ENCODE measurements at places on chromosomes 7 and 10. TPM values are rescaled to one million over a fixed set of nuclear protein-coding genes. Genes with fewer than 3 reads are reported as not detected.

- H3K4me1 ChIP-seq: peaks cover 44% of the 10 kb centered on the region
- no peaks in the 10 kb centered on the region for H3K36me3 ChIP-seq
- no peak for DNase-seq
- no peaks in the 10 kb centered on the region for H3K27me3 ChIP-seq
- peak overlapping the region; percentile 90 for H3K4me3 ChIP-seq
These were observed 2.5 kb downstream of the SLK start for GRCh38 chr10:103969436-103969835.

DNA sequence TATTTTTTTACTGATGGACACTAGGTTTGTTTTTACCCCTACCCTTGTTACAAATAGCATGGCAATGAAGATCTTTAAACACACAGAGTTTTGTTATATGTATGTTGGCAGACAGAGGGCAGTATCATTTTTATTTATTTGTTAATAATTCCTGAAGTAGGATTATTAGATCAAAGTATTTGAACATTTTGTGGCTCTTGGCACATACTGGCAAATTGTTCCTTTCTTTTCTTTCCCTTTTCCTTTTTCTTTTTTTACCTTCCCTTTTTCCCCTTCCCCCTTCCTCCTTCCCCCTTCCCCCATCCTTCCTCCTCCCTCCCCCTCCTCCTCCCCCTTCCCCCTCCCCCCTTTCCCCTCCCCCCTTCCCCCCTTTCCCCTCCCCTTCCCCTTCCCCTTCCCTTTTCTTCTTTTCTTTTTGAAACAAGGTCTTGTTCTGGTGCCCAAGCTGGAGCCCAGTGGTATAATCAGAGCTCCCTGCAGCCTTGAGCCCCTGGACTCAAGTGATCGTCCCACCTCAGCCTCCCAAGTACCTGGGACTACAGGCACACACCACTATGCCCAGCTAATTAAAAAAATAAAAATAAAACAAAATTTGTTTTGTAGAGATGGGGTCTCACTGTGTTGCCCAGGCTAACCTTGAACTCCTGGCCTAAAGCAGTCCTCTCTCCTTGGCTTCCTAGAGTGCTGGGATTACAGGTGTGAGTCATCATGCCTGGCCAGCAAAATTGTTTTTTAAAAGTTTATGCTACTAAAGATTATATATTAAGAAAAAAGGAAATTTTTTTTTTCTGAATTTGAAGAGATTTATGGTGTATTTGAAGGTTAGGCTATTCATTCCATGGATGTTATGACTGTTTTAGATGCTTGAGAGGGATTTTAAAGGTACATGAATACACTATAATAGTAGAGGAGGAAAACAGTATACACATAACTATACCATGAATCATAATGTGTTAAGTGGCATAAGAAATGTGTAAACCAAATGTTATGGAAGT, 39.3 kb downstream of the SEPTIN7 start:
- no peaks in the 10 kb centered on the region for H3K27me3 ChIP-seq
- no peak overlapping the region for H3K4me3 ChIP-seq
- DNase-seq: no peak
- H3K36me3 ChIP-seq: no peaks in the 10 kb centered on the region

DNA sequence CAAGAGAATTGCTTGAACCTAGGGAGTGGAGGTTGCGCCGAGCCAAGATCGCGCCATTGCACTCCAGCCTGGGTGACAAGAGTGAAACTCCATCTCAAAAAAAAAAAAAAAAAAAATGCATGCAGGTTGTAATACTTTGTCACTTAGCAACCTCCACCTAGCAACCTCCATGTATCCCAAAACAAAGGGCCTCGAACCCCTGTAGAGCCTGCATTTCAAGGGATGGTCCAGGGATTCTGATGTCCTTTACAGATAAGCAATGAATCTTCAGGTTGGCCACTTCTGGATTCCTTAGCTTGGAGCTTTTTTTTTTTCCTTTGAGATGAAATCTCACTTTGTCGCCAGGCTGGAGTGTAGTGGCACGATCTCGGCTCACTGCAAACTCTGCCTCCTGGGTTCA, 1211.0 kb downstream of the TYW1 start:
- no peak for DNase-seq
- H3K27me3 ChIP-seq: no peaks in the 10 kb centered on the region
- H3K4me1 ChIP-seq: no peaks in the 10 kb centered on the region
- no peak overlapping the region for H3K27ac ChIP-seq
- H3K4me3 ChIP-seq: no peak overlapping the region
- H3K36me3 ChIP-seq: peaks cover 5% of the 10 kb centered on the region

- H3K4me3 ChIP-seq: no peak overlapping the region
- H3K27ac ChIP-seq: no peak overlapping the region
- H3K27me3 ChIP-seq: no peaks in the 10 kb centered on the region
- peaks cover 7% of the 10 kb centered on the region for H3K36me3 ChIP-seq
These were observed 19.8 kb downstream of the TSPAN13 start for GRCh38 chr7:16773326-16773725.

H2BK1 gene
- not detected for polyA plus RNA-seq

CYP3A4 gene
- not detected for polyA plus RNA-seq

All from naive B cell (primary cell).